ENCODE measurements at places on chromosomes 5 and 9. TPM values are rescaled to one million over a fixed set of nuclear protein-coding genes. Genes with fewer than 3 reads are reported as not detected.
A peak's percentile ranks its signal among the peaks of the same experiment; 100 is the strongest.

The BHMT2 gene
- not detected for total RNA-seq

The MCC gene
- total RNA-seq = 3.0 TPM

GRCh38 chr5:103624675-103625074 is 62.1 kb upstream of the NUDT12 start:
- no peak for DNase-seq

DNA sequence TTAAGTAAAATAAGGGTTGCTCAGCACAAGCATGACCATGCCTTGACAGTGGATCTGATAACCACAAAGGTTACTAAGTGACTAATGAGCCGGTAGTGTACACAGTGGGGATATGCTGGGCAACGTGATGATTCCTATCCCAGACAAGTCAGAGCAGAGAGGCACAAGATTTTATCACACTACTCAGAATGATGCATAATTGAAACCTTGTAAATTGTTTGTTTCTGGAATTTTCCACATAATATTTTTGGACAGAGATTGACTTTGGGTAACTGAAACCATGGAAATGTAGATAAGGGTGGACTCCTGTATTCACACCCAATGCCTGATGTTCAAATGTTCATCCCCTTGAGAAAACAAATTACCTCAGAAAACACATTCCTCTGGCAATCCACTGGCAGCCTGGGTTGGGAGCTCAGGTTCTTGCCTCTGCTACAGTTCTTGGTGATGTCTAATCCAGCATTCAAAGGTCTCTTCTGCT is 16.2 kb upstream of the ERAP1 start:
- DNase-seq = no peak

- DNase-seq = no peak
Measured at GRCh38 chr5:14357851-14358250, 214.7 kb downstream of the TRIO start.

- DNase-seq = peak; percentile 87
Measured at GRCh38 chr5:141564216-141564692, 54.5 kb downstream of the DIAPH1 start.

The LRRC70 gene
- 5.7 TPM for total RNA-seq

DNA sequence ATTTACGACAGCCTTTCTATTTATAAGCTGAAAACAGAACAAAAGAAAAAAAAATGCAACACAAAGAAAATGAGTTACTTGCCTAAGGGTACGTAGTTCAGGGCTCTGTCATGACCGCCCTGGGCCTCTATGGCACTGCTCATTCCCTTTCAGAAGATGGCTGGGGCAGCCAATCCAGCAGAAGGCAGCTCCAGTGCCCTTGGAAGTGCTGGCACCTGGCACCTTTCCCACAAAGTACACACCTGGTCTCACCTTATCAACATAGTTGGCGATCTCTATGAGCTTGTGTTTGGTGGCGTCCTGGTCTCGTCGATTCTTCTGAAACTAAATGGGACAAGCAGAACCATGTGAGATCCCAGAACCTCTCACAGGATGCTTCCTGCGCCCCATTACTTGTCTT is 53.2 kb downstream of the NIPAL4 start:
- no peak for DNase-seq

GRCh38 chr9:87883990-87884389 is 1.3 kb downstream of the SPATA31E1 start:
- DNase-seq = no peak

- DNase-seq = no peak
Measured at GRCh38 chr9:125066839-125067619, 76.3 kb downstream of the SCAI start.

- DNase-seq = no peak
Measured at GRCh38 chr5:134053314-134053839, 48.6 kb upstream of the VDAC1 start.

The ZBED3 gene
- total RNA-seq = 2.5 TPM

GRCh38 chr5:173178369-173178910 is 34.1 kb downstream of the BNIP1 start:
- no peak for DNase-seq
